ENCODE measurements at places on chromosomes 6 and 20. TPM values are rescaled to one million over a fixed set of nuclear protein-coding genes. Genes with fewer than 3 reads are reported as not detected.

DNA sequence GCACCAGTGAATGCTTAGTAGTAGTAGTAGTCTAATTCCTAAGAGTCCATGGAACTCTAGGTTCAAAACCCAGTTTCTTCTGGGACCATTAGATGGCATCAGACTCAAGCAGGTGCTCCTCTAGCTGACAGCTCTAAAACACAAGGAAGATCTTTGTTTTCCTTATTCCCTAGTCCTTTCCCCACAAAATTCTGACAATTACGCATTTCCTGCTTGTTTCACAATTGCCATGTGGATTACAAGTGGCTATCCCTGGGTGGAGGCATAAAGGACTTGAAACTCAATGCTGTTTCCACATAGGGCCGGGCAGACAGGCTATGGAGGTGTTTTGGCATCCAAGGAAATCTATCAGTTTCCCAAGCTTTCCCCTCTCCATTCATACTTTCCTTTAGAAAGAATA, 9.2 kb upstream of the HLA-DOB start:
- no peak for DNase-seq

Gene SPEF1
- total RNA-seq: not detected

Gene MUC21
- total RNA-seq: not detected

Gene HEY2
- 75.1 TPM for total RNA-seq

DNA sequence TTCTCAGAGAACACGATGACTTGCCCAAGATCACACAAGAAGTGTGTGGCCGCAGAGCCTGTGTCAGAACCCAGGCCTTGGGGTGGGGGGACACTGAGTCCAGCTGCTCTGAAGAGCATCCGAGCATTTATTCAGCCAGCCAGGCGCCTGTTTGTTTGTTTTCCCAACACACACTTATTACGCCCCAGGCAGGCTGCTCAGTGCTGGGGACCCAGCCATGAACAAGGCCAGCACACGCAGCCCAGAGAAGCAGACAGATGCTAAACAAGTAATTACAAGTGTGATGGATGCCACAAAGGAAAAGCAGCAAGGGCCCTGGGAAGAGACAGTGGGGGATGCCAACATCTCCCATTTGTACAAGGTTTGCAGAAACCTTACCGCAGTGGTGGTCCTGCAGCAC, 19.4 kb upstream of the SIRPA start:
- no peak for DNase-seq

GRCh38 chr20:40331807-40332560, 357.1 kb downstream of the MAFB start:
- no peak for DNase-seq

- DNase-seq: no peak
These were observed 17.1 kb upstream of the MOXD1 start for GRCh38 chr6:132418235-132418965.

DNA sequence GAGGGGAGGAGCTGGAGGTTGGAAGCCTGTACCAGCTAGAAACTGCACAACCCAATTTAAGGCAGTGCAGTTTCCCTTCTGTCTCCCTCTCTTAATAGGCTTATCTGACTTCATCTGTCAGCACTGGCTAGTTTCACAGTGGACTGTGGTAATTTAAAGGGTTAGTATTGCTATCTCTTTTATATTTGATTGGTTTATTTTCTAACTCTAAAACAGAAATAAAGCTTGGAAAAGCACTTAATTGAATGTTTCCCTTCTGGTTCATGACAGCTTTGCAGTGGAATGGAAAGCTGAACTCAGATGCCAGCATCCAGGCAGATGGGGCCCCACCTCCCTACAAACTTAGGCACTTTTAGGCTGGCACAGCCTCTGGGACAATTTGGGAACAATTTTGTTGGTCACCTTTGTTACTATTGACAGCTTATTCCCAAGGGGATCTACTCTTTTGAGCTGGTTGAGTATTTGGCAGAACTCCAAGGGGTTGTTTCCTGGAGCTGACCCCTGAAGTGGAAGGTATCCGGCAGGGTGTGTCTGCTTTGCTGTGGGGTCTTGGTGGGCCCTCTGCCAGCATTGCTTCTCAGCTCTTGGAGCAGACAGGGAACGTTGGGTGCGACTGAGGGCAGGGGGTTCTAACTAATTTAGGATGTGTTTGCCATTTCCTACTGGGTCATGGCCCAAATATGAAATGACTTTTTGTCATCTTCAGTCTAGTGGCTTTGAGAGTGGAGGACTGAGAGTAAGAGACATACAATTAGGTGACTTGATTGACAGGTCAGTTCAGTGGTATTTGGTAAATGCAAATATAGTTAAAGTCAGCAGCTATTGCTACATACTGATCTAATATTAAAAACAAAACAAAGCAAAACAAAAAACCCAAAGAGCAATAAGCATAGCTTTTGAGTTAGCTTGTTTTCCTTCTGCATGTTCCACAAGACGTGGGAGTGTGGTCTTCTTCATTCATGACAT, 9.3 kb downstream of the SH3BGRL2 start:
- DNase-seq: peak; percentile 33

DNA sequence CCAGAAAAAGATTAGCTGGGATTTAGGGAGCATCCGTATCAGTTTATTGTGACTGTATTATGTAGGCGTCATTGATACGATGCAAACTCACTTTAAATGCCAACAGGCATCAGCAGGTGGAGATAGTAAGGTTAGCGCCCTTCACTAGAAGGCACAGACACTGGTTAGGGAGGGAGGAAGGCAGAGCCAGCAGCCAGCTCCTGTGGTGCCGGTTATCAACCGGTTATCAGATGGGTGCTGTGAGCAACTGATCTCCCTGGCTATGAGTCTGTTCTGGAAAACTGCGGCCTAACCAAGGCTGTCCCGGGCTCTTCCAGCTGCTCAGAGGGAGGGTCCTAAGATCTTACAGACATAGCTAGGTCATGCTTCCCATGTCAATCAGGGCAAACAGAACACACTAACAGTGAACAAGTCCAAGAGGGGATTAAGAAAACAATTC, 47.5 kb upstream of the CD93 start:
- DNase-seq: no peak

Gene COL19A1
- total RNA-seq: 2.2 TPM

DNA sequence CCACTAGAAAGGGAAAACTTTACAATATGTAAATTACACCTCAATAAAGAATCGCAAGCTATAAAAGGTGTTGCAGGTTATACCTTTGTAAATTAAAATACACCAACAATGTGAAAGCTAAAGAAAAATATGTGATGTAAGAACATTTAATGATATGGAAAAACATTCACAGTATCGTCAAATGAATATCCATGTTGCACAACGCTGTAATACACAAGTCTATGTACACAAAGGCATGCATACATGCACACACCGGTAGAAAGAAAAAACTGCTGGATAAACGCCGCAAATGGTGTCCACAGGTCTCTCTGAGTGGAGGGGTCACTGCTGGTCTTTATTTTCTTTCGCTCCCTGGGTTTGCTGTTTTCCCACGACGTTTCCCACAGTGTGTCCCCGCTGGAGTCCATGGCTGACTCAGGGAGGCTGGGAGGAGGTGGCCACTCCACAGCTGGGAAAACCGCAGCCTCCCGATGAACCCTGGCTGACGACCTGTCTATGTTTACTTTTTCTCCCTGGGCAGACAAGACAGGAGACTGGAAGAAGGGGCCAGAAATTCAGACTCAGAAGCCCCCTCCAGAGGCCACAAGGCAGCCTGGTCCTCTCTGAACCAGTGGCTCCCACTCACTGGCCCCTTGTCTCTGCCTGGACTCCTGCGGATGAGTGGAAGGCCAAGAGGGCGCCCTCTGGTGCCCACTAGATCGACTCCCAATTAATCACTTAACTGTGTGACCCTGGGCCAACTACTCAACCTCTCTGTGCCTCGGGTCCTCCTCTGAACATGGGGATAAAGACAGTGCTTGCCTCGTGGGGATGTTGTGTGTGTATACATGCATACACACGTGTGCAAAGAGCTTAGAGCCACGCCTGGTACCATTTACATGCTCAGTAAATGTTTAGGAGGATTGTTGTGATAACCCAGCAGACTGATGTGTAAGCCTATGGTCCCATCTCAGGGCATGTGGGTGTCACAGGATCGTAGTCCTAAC, 12.8 kb upstream of the BPI start:
- peak; percentile 60 for DNase-seq

DNA sequence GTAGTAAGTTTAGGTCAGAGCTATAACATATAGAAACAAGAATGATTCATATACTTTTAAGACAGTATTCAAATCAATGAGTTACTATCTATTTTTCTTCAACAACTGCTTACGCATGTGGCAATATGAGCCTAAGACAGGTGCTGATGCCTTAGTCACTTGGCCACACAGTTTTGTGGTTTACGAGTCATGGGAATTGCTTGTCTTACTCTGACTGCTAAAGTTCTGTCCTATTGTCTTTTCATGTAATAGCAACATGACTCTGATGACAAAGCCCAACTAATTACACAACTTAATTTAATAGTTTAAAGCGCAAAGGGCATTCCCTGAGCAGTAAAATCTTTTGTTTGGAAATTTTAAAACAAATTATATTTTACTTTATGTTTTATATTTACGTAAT, 159.3 kb upstream of the CENPW start:
- no peak for DNase-seq

DNA sequence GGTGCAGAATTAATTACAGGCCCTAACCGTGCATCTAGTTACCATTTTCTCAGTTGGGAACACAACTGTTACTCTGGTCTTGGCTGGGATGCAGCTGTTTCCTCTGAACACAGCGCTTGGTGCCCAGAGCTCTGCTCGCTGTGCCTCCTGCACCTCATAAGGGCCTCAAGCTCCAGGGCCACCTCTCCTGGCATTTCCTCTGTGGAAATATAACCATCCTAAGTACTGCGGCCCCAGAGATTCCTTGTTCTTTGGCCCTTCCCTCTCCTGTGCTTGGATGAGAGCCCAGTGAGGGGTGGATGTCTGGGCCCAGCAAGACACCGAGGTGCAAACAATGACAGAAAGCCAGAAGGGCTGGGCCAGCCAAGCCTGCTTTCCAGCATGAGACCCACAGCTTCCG, 169.9 kb upstream of the CST7 start:
- no peak for DNase-seq

Gene NMBR
- not detected for total RNA-seq

Gene SLC44A4
- not detected for total RNA-seq

DNA sequence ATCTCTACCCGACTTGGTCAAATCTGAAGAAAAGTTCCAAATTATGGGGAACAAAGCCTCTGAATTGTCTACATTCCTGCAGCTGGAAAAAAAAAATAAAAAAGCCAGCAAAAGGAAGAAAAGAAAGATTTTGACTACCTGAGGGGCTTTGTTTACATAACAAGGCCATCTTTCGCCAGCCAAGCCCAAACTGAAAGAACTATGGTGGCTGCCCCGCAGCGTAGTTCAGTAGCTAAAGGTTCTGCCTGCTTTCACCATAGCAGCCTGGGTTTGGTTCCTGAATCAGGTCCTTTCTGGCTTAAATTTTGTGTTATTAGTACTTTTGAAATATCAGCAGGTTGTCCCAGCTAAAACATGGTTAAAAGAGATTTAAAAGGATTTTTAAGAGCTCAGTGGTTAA, 35.4 kb downstream of the ZNF133 start:
- no peak for DNase-seq

- no peak for DNase-seq
These were observed 5.3 kb downstream of the MMP9 start for GRCh38 chr20:46013829-46014516.

Gene GPLD1
- total RNA-seq: 0.71 TPM

Gene TAP1
- total RNA-seq: 22.5 TPM

Gene XKR7
- total RNA-seq: not detected

- peak; percentile 85 for DNase-seq
These were observed 6.7 kb downstream of the TEAD3 start for GRCh38 chr6:35489995-35490791.

- no peak for DNase-seq
These were observed 12.8 kb downstream of the RNF114 start for GRCh38 chr20:49948809-49949507.

DNA sequence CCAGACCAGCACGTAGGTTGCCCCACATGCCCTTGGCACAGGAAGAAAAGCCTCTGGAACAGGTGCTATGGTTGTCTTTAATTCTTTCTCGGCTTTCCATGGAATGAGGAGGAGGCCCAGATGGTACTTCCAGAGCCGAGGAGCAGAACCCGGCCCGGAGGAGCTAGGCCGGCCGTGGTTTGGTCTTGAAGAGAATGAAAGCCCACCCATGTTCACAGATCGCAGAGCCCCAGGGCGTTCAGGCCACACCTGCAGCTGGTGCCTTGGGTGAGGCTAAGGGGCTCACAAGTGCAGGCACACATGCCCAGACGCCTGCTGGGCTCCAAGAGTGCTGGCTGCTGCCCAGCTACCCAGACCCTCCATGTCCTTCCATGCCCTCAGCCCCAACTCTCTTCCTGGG, 20.0 kb downstream of the EDN3 start:
- no peak for DNase-seq

DNA sequence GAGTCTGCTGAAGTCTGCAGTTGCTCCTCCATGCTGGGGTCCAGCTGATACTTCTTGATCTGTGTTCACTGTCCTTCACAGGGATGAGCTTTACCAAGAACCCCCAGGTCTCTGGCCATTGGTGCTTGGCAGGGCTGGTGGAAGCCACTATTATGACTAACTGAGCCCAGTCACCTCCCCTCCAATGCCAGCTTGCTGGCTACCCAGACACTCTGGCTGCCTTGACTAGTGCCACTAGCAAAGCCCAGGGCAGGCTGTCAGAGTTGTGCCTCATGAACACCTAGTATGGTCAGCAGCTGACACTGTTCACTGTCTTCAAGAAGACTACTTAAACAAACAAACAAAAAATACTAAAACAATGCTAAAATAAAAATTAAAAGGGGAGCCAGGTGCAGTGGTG, 8.8 kb downstream of the ASIP start:
- DNase-seq: no peak

DNA sequence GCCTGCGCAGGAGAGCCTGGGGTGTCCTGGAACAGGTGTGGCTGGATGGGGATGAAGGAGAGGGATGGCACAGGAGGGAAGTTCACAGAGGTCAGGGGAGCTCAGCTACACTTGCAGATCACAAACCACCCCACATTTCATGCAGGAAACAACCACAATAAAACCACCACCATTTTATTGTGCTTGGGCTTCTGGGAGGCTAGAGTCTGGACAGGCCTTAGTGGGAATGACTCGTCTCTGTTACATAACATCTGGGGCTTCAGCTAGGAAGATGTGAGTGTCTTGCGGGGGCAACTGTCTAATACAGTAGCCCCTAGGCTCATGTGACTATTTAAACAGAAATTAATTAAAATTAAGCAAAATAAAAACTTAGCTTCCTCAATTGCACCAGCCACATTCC, 33.4 kb downstream of the SNX5 start:
- DNase-seq: no peak
